ENCODE measurements at places on chromosomes 1 and 21.

DNA sequence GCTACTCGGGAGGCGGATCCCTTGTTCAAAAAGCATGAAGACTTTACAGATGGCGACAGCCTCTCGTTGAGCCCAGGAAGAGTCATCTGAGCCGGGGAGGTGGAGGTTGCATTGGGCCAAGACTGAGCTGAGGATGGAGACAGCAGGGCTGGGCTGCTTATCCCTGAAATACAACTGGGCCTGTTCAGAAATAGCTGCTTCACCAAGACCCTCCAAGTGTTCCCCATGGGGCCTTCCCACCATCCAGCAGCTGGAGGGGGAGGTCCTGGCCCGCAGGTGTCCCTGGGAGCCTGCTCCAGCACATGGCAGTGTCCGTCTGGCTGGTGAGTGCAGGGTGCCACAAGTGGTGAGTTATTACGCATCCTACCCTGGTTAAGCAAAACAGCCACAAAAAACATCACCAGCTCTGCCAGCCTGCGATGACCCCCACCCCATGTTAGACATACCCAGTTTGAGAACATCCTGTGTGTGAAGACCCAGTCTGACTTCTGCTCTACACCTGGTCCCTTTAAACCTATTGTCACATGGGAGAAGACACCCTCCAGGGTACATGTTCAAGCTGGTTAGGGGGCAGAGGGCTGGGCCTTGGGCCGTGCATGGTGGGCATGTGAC lies 93.1 kb upstream of the TMPRSS2 start:
- DNase-seq: no peak

- DNase-seq: no peak
Observed at GRCh38 chr1:228037401-228038386, 30.9 kb downstream of the WNT3A start.

- no peak for DNase-seq
Observed at GRCh38 chr21:17461582-17461981, 51.3 kb upstream of the CXADR start.

GRCh38 chr21:42655796-42656770 lies 2.7 kb downstream of the PDE9A start:
- DNase-seq: no peak

GRCh38 chr1:12052997-12053686 lies 10.0 kb upstream of the TNFRSF8 start:
- DNase-seq: no peak

GRCh38 chr1:234216116-234216703 lies 157.0 kb upstream of the COA6 start:
- DNase-seq: no peak

Measured in HS-5 (cell line).